ENCODE measurements at places on chromosomes 2 and 18. TPM values are rescaled to one million over a fixed set of nuclear protein-coding genes. Genes with fewer than 3 reads are reported as not detected.

GRCh38 chr2:225008179-225008856 is 34.0 kb downstream of the DOCK10 start:
- H3K36me3 ChIP-seq = no peaks in the 10 kb centered on the region
- H3K4me1 ChIP-seq = no peaks in the 10 kb centered on the region
- H3K27ac ChIP-seq = no peak overlapping the region
- H3K4me3 ChIP-seq = no peak overlapping the region
- H3K27me3 ChIP-seq = no peaks in the 10 kb centered on the region

CYP27C1 gene
- total RNA-seq = 5.7 TPM

DNA sequence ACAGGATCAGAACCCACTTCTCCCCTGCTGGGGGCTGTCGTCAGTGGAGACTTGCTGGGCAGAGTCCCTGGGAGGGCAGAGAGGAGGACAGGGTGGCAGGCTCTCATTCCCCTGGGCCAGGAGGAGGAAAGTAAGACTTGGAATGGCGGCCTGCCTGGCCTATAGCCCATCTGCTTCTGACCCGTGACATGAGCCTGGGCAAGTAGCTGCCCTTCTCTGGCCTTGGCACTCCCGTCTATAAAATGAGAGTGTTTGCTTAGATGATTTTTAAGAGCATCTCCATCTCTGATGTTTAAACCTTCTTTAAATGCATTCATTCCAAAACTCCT is 173.0 kb downstream of the DDX1 start:
- no peak for DNase-seq
- no peaks in the 10 kb centered on the region for H3K36me3 ChIP-seq
- no peaks in the 10 kb centered on the region for H3K4me1 ChIP-seq

GRCh38 chr2:157376041-157376440 is 50.4 kb upstream of the ERMN start:
- H3K27me3 ChIP-seq = no peaks in the 10 kb centered on the region
- no peak for DNase-seq
- H3K4me1 ChIP-seq = no peaks in the 10 kb centered on the region
- H3K27ac ChIP-seq = no peak overlapping the region
- no peaks in the 10 kb centered on the region for H3K36me3 ChIP-seq

GALR1 gene
- not detected for total RNA-seq

BBS5 gene
- total RNA-seq = 7.5 TPM

- no peak overlapping the region for H3K4me3 ChIP-seq
- H3K27me3 ChIP-seq = no peaks in the 10 kb centered on the region
- no peak overlapping the region for H3K27ac ChIP-seq
- no peak for DNase-seq
- H3K4me1 ChIP-seq = peaks cover 8% of the 10 kb centered on the region
- H3K36me3 ChIP-seq = no peaks in the 10 kb centered on the region
Observed at GRCh38 chr2:227860221-227860641, 11.2 kb upstream of the DAW1 start.

DNA sequence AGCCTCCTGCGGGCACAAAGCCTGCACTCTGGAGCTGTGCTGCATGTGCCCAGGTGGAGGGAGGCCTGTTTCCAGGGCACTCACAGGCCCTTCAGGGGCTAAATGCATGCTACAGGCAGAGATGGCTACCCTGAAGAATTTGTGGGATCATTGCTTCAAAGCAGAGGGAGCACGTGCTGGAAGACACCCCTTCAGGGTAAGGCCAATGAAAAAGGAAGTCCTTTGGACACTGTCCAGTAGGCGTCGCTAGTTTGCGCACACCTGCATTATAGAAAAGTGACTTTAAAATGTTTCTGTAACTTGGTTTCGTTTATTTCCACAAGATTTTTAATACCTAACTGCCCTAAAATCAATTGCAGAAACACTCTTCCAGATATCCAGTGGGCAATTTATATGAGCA is 325.3 kb downstream of the ZNF516 start:
- no peaks in the 10 kb centered on the region for H3K4me1 ChIP-seq
- peaks cover 18% of the 10 kb centered on the region for H3K27me3 ChIP-seq
- H3K36me3 ChIP-seq = no peaks in the 10 kb centered on the region
- DNase-seq = no peak

ABCG8 gene
- total RNA-seq = 0.03 TPM

PARD6G gene
- 5.2 TPM for total RNA-seq

CFAP53 gene
- 0.23 TPM for total RNA-seq

- DNase-seq = no peak
- no peaks in the 10 kb centered on the region for H3K4me1 ChIP-seq
- H3K36me3 ChIP-seq = no peaks in the 10 kb centered on the region
- H3K27ac ChIP-seq = no peak overlapping the region
Observed at GRCh38 chr2:238510911-238511613, 84.3 kb downstream of the ASB1 start.

AQP12A gene
- total RNA-seq = not detected

SMAD2 gene
- total RNA-seq = 129 TPM

DNA sequence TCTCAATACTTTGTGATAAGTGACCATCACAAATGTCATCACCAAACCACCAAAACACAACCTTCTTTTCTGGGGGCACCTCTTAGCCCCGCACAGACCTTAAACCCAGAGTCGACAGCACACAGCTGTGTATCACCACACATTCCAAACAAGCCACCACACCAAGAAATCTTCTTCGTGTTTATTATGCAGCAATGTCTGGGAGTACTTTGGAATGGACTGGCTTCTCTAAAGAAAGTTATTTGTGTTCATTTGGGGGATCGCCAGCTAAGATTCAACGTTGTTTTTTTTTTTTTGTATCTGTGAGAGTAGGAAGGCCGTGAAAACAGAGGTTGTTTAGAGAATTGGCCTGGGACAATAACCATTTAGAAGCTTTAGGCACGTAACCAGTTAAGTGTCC is 1.1 kb upstream of the MTA3 start:
- H3K4me1 ChIP-seq = peaks cover 28% of the 10 kb centered on the region
- H3K27me3 ChIP-seq = no peaks in the 10 kb centered on the region
- peaks cover 3% of the 10 kb centered on the region for H3K36me3 ChIP-seq
- no peak for DNase-seq
- H3K27ac ChIP-seq = peak overlapping the region; percentile 86
- H3K4me3 ChIP-seq = no peak overlapping the region

DNA sequence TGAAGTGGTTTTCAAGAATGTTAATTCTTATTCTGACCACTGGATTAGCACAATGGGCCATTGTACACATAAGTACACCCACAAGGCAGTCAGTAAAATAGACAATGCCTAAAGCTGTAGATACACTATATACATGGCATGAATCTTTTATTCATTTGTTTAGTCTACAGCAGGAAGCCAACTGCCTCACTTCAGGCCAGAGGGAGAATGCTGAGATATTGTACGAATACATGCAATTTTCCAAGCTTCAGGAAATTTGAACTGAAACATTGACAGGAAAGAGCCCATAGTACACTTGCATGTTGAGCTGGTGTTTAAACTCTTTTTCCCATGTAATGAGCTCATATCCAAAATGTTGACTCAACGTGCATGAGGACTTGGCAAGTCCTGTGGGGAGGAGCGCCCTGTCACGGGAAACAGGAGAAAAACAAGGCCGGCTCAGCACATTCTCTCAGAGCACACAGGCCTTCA is 111.6 kb upstream of the CYP1B1 start:
- H3K4me1 ChIP-seq = no peaks in the 10 kb centered on the region
- H3K4me3 ChIP-seq = no peak overlapping the region
- no peak for DNase-seq
- no peaks in the 10 kb centered on the region for H3K36me3 ChIP-seq
- H3K27ac ChIP-seq = no peak overlapping the region

CDH19 gene
- not detected for total RNA-seq

GRCh38 chr18:32326450-32327308 is 136.8 kb downstream of the MEP1B start:
- H3K27me3 ChIP-seq = no peaks in the 10 kb centered on the region
- no peak overlapping the region for H3K27ac ChIP-seq
- no peaks in the 10 kb centered on the region for H3K4me1 ChIP-seq
- H3K4me3 ChIP-seq = no peak overlapping the region

DNA sequence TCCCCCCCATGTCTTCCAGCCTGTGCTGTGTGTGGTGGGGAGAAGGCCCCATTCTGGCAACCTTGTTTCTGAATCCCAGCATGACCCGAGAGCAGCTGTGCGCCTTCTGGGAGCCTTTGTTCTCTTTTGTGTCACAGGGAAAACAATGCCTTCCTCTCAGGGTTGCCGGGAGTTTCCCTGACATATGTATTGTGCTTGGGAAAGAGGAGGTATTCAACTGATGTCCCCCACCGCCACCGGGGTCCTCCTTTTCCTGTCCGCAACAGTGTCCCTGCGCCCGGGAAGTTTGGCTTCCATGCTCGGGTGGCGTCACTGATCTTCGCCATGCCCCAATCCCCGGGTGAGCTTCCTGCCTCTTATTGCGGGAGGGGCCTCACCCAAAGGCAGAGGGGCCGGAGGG is 77.5 kb upstream of the ASB18 start:
- H3K36me3 ChIP-seq = no peaks in the 10 kb centered on the region
- H3K4me1 ChIP-seq = no peaks in the 10 kb centered on the region
- H3K27ac ChIP-seq = no peak overlapping the region
- DNase-seq = no peak

DOK6 gene
- not detected for total RNA-seq

SETBP1 gene
- total RNA-seq = 0.23 TPM

DNA sequence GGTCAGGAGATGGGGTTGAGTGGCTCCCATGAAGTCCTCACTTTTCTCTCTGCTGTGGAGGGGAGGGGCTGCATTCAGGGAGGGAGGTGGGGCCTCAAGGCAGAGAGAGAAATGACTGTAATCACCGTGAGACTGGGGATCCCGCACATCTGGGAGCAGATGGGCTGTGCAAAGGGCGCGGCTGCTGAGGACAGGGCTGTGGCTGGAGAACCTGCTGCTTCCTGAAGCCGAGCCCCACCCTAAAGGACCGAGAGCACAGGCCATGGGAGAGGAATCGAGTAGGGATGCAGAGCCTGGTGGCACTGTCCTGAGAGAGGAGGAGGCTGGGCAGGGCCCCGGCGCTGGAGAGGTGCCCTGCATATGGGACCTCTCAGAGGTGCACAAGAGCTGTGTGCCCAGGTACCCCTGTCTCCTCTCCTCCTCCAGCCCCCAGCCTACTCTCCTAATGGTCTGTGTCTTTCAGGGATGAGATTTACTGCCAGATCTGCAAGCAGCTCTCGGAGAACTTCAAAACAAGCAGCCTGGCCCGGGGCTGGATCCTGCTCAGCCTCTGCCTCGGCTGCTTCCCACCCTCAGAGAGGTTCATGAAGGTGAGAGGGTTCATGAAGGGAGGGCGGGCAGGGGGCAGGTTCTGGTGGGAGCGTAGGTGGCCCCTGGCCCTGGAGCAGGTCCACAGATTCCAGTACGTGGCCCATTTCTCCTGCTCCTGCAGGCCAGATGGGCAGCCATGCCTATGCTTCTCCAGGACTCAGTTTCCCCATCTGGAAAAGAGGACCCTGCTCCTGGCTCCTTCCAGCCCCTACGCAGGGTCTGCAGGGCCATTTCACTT is 25.9 kb upstream of the GPR17 start:
- H3K27me3 ChIP-seq = no peaks in the 10 kb centered on the region
- H3K27ac ChIP-seq = no peak overlapping the region
- no peaks in the 10 kb centered on the region for H3K36me3 ChIP-seq
- H3K4me1 ChIP-seq = no peaks in the 10 kb centered on the region
- no peak overlapping the region for H3K4me3 ChIP-seq

DNA sequence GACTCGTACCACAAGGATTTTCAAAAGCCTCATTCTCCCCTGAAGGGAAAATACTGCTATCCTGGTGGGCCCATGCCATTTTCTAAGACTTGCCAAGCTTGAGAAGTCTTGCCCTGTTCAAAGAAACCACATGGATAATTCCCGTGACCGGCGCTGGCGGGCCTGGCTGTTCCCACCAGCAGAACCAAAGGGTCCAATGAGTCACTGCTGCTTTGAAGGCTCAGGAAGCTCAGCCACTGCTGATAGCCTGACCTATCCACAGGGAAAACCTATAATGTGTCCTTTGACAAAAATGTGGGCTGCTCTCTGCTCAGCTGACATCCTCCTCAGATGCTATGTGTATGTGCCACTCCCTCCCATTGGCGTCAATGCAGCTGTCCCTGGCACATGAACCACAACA is 137.9 kb upstream of the RAB12 start:
- no peaks in the 10 kb centered on the region for H3K36me3 ChIP-seq
- no peak overlapping the region for H3K4me3 ChIP-seq
- H3K27ac ChIP-seq = no peak overlapping the region
- no peaks in the 10 kb centered on the region for H3K4me1 ChIP-seq

GRCh38 chr2:98598781-98599428 is 9.4 kb downstream of the COA5 start:
- no peaks in the 10 kb centered on the region for H3K4me1 ChIP-seq
- H3K4me3 ChIP-seq = no peak overlapping the region
- peaks cover 11% of the 10 kb centered on the region for H3K36me3 ChIP-seq
- DNase-seq = no peak

GRCh38 chr18:3211236-3211992 is 8.4 kb downstream of the MYOM1 start:
- 0 out of 2 replicates have a peak overlapping the region, but pooled peaks have one; percentile 19 for H3K27ac ChIP-seq
- H3K36me3 ChIP-seq = no peaks in the 10 kb centered on the region
- peaks cover 10% of the 10 kb centered on the region for H3K4me1 ChIP-seq
- no peaks in the 10 kb centered on the region for H3K27me3 ChIP-seq
- no peak for DNase-seq

KLHL29 gene
- total RNA-seq = 7.7 TPM

Measured in Panc1 (cell line).